ENCODE measurements at places on chromosomes 7 and 10.

DNA sequence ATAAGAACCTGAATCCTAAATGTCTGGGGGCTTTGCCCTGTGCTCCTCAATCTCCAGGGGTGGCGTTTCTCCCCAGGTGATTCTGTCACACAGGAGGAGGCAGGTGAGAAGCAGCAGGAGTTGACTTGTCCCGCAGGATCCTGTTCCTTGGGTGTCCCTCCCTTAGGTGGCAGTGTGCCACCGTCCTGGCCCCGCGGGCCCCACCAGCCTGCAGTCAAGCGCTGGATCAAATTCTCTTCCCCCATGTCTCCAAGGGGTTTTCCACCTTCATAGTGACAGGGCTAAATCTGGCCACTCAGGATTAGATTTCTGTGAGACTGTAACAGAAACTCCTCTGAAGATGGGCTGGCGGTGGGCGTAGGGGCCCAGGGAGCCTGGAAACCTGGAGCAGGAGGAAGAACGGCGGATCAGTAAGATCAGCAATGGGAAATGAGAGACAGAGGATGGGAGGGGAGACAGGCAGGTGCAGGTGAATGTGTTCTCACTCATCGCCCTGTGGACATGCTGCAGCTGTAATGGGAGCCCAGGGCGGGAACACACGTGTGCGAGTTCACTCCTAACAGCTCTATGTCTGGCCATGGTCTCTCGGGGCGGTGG lies 329.2 kb upstream of the COBL start:
- DNase-seq = no peak

DNA sequence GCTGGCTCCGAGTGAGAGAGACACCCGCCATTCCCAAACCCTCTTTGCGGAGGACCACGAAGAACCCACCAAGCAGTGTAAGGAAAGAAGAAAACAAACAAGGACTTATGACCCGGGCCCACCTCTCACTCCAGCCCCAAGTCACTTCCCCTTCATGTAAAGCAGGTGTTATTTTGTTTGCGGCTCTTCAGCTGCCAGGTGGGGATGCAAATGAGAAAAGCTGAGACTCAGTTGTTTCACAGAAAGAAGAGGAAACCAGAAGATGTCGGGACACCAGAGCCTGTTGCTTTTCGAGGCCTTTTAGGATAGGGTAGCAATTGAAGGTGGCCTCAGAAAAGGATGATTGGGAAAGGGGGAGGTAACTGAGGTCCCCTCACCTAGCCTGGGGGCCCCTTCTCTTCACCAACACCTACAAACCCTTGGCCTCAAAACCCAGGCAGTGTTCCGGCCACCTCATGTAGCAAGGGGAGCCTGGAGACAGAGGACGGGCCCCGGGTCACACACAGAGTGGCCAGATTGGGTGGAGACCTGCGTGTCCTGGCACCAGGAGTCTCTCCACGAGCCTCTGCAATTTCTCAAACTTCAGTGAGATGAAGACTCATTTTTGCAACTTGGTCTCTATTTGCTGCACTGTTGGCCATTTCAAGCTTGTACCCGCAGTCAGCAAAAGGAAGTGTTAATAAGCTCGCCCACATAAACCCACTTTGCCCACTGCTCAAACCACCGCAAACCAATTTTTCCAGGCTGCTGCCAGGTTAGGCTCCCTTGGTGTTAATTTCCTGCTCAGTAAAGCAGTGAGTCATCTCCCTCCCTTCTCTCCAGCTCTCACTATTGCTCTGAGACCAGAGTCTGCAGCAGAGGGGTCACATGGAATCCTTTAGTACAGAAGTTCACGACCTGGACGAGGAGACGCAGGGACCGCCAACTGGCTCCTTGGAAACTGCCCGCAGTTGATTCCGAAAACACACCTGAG lies 45.5 kb downstream of the AOC1 start:
- peak; percentile 55 for DNase-seq

- DNase-seq = no peak
Measured at GRCh38 chr10:22765660-22766547, 51.5 kb upstream of the PIP4K2A start.

- no peak for DNase-seq
Measured at GRCh38 chr10:66910671-66911070, 15.2 kb upstream of the LRRTM3 start.

- DNase-seq = peak; percentile 21
Measured at GRCh38 chr10:110568055-110568735, 700 bp downstream of the SMC3 start.

GRCh38 chr7:148978091-148978490 lies 50.2 kb downstream of the PDIA4 start:
- no peak for DNase-seq

GRCh38 chr10:84706875-84707274 lies 378.5 kb downstream of the CCSER2 start:
- no peak for DNase-seq

- DNase-seq = no peak
Measured at GRCh38 chr10:38103756-38104155, 9.6 kb downstream of the ZNF37A start.

Measured in common myeloid progenitor, CD34-positive (primary cell).